ENCODE measurements at places on chromosomes 3 and 15. TPM values are rescaled to one million over a fixed set of nuclear protein-coding genes. Genes with fewer than 3 reads are reported as not detected.

GRCh38 chr3:29585368-29585767, 304.5 kb downstream of the RBMS3 start:
- DNase-seq = no peak

GRCh38 chr3:129441215-129441614, 1.2 kb downstream of the IFT122 start:
- DNase-seq = no peak

DNA sequence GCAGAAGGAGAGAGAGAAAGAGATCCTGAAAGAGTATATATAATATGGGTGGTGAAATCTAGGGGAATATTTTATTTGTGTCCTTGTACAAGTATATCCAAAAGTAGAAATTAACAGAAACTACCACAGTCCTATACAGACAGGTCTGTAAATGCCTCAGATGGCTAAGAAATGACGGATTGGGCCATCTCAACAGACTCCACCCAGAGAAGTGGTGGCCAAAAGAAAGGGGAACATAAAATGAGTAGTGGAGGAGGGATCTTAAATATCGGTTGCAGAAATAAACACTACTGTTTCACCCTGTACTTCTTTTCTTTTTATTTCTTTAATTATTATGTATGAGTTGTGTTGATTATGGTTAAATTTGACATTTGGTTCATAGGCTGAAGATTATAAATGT, 47.7 kb downstream of the CCR3 start:
- DNase-seq = no peak

GRCh38 chr15:74525309-74525708, 15.7 kb upstream of the ARID3B start:
- DNase-seq = no peak

DNA sequence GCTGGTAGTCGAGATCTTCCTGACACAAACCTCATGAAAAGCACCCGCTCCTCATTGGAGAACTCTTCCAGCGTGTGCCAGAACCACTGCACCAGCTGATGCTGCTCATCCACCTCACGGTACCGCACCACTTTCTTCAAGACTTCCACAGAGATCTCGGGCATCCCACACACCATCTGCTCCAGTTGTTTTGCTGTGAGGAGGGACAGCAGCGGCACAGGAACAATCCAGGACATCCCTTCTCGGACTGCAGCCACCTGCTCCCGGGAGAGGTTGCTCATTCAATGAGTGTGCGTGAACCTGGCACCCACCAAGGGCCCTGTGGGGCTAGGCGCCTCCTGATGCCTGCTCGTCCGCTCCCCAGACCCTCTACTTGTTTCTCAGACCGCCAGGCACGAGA, 15.1 kb downstream of the FBXL22 start:
- DNase-seq = no peak

- DNase-seq = no peak
Observed at GRCh38 chr15:49908236-49908932, 210.6 kb downstream of the ATP8B4 start.

- no peak for DNase-seq
Observed at GRCh38 chr15:40956541-40956982, 3.3 kb downstream of the CHAC1 start.

DNA sequence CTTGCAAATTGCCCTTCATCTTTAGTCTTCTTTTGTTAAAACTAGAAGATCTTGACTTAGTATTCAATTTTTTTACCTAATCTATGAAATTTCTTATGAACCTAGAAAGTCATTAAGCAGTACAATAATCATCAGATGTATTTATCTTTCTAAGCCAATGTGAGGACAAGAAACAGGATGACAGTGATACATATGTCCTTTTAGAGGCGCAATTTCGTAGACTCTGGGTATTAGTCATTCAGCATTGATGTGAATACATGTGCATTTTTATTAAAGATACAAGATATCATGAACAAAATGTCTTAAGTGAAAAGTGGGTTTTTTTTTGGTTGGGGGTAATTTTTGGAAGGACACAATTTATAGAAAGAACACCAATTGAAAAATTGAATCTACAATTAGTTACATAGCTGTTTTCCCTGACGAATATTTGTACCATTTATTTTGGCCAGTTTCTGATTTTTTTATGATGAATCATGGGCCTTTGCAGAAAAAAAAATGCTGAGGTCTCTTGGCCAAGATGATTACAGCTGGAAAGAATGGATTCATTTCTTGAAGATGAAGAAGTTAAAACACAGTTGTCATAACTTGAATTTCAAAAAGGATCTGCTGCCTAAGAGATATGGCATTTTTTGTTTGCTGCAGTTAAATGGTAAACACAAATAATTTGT, 48.9 kb upstream of the AGTR1 start:
- no peak for DNase-seq

- no peak for DNase-seq
Observed at GRCh38 chr3:12062605-12063004, 58.4 kb downstream of the SYN2 start.

DNA sequence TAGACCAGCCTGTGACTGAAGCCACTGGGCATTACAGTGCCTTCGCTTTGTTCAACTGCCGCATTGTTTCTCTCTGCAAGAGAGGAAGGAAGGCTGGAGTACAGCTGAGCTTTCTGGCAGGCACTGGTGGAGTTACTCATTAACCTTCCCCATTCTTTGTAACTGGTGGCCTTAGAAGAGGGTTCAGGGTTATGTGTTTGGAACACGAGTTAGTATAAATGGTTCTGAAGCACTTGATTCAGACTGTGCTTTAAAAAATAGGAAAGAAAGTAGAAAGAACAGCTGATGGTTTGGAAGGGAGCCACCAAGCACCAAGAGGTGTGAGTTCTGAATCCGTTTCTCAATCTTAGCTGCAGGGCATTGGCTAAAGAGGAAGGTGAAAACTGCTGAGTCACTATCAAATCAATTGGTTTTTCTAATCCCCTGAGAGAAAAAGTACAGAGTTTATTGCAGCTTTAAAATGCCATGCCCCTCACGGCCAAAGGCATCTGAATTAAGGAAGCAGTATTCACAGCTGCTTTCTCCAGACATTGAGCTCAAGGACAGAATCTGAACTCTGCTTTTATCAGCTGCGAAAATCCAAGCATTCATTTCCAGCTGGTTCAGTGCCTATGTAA, 3.6 kb downstream of the HGD start:
- peak; percentile 25 for DNase-seq

The COPB2 gene
- 94.4 TPM for total RNA-seq

The PRR20G gene
- total RNA-seq = not detected

The GPR156 gene
- 0.31 TPM for total RNA-seq

The A4GNT gene
- not detected for total RNA-seq

The DGKG gene
- total RNA-seq = 16.2 TPM

The GOLGA8A gene
- 23.3 TPM for total RNA-seq

The ATP10A gene
- 2.1 TPM for total RNA-seq

The IQCH gene
- total RNA-seq = 1.5 TPM

The HTR3E gene
- not detected for total RNA-seq
